ENCODE measurements at places on chromosomes 11 and 22.

DNA sequence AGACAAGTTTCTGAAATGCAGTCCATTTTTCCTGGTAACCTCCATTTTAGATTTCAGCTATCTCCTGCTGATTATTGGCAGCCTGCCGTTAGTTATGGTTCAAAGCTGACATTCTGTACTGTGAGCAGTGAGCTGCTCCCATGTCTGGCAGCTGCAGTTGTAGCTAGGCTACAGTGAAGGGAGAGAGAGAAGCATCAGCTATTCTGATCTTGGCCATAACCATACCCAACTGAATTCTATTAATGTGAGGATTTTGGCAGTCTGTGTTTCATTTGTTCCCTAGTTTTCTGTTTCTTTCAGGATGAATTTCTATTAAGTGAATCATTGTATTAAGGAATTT is 33.4 kb downstream of the SIK2 start:
- peak; percentile 74 for ATAC-seq

DNA sequence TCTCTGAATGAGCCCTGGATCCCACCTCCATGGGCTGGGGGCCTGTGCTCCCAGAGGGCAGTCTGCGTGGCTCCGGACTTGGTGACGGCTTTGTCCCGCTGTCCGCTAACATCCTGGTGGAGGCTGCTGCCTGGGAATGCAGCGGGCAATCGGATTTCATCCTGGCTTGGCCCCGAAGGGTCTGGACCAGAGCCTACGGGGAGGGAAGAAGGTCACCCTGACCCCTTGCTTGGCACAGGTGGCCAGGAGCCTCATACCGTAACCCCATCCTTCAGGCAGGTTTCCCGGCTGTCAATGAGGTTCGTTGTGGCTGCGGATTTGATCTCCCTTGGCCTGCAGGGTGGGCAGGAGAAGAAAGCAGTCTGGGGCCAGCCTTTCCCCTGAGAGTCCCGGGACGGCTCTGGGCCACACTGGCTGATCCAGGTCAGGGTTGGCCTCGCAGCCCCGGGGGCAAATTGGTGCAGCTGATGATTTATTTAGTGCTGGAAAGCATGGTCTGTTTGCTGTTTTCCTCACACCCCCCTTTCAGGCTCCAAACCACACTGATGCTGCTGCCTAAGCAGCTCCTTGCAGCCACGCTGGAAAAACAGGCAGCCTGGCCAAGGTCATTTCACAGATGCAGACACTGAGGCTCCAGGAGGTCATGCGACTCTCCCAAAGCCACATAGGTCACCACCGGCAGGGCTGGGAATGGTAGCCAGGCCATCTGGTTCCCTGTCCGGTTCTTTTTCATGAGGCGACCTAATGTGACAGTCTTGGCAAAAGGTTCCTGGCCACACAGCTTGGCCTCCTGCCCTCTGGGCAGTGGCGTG is 15.0 kb downstream of the PRDM11 start:
- peak; percentile 8 for ATAC-seq

GRCh38 chr22:37193629-37194191 is 5.7 kb upstream of the C1QTNF6 start:
- ATAC-seq, result no peak

DNA sequence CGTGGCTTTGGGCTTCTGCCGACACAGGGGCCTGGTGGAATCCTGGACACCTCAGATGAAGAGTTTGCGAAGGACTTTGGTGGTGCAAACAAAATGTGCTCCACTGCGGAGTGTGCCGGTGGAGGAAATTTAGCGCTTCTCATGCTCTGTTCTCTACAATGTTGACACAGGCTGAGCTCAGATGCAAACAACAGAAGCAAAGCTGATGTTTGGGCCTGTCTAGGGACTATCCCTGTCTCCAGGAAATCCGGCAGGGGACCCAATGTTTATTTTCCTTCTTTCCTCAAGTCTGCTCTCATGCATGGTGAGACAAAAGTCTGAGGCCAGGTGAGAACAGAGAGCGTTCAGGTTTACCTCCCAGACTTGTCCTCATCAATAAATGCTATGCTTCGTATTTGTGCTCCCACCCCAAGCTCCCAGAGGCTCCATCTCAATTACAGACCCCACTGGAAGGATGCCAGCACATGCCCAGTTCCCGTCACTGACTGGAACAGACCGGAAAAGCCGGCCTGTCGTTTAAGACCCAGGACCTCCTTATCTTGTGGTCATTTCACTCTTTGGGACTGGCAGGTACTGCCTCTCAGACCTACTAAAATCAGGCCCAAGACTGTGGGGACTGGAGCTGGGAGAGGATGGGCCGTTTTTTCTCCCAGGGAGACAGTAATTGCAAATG is 105.7 kb upstream of the B3GAT1 start:
- no peak for ATAC-seq

- ATAC-seq, result no peak
Measured at GRCh38 chr22:43042101-43042780, 27.3 kb upstream of the PACSIN2 start.

DNA sequence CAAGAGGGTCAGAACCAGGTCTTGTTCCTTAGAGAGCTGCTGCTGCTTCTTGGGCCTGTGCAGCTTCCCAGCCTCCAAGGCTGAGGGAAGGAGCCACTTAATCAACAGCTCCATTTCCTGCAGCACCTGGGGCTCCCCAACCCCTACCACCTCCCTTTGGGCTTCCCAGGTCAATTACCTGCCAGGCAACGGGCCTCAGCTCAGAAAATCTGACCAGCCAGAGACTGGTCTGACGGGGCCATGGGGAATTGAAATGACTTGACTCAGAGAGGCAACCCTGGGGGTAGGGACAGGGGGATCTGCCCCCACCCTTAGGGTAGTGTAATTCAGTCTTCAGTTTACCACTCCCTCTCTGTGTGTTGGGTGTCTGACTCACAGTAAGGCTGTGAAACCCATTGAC is 4.7 kb upstream of the MAJIN start:
- ATAC-seq, result no peak

DNA sequence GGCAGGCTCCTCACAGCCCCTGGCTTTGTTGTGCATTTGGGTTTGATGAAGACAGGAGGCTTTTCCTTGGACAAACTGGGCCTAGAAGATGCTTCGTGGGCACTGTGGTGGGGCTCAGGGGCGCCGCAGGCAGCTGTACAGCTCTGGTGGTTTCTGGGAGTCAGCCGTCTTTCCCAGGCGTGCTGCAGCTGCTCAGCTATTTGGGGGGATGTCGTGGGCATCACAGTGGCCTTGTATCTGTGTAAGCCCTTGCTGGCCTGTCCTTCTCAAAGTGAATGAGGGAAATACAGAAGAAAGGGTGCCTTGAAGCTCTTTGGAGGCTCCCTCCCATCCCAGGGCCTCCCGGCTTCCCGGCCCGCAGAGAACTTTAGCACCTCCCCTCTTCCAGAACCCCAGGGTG is 89.5 kb downstream of the TBC1D22A start:
- ATAC-seq, result no peak

- no peak for ATAC-seq
Measured at GRCh38 chr11:129352676-129353075, 23.0 kb upstream of the BARX2 start.

- peak; percentile 87 for ATAC-seq
Measured at GRCh38 chr11:14373941-14374646, 15.1 kb upstream of the RRAS2 start.

- no peak for ATAC-seq
Measured at GRCh38 chr11:62195945-62196344, 5.9 kb downstream of the SCGB1D1 start.
